ENCODE measurements at places on chromosomes 11 and 22.

- no peak for DNase-seq
Measured at GRCh38 chr22:48907591-48907990, 920.1 kb downstream of the BRD1 start.

DNA sequence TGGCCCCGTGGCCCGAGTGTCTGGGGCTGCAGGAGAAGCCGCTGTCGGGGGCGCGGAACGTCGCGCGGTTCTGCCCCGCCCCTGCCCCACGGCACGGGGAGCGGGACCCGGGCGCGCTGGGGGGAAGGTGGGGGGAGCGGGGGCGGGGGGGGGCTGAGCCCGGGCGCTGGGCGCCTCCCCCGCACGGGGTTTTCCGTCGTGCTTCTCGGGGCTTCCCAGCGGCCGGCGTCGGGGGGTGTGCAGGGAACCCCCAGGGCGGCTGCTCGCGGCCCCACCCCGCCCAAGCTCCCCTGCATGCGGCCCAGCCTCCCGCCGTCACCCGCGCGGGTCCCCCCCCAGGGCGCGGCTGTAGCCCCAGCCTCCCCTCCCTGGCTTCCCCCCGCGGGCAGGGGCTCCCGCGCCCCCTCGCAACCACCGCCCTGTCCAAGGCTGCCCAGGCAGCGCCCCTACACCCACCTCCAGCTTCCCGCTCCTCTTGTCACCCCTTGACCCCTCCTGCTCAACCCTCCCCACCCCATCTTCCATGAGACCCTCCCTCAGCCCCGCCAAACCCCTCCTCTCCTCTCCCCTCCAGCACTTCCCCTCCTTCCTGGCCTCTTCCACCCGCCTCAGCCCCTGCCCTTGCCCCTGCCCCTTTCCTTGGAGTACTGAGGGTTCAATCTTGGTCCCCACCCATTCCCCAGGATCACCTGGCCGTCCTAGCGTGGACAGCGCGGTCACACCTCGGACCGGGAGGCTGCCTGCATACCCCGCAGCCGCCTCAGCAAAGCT lies 1.7 kb downstream of the IL17REL start:
- DNase-seq, result peak; percentile 50

DNA sequence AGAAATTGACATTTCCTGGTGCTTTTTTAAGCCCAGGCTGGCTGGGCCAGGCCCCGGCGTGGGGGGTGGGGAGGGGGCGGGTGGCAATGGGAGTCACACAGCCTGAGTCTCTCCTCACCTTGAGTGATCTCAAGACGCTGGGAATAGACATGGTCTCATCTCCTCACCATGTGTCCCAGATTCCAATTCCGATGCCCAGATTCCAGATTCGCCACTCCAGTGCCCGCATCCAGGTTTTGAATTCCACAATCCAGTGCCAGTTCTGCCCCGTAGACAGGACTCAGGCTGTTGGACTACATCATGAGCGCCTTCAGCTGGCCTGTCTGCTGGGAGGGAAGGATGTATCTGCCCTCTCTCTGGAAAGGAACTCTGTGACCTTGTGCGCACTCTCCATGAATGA lies 19.1 kb downstream of the KCNC1 start:
- DNase-seq, result no peak

GRCh38 chr11:33934450-33934849 lies 42.6 kb upstream of the LMO2 start:
- DNase-seq, result no peak

GRCh38 chr22:42688241-42689211 lies 32.1 kb downstream of the A4GALT start:
- no peak for DNase-seq

DNA sequence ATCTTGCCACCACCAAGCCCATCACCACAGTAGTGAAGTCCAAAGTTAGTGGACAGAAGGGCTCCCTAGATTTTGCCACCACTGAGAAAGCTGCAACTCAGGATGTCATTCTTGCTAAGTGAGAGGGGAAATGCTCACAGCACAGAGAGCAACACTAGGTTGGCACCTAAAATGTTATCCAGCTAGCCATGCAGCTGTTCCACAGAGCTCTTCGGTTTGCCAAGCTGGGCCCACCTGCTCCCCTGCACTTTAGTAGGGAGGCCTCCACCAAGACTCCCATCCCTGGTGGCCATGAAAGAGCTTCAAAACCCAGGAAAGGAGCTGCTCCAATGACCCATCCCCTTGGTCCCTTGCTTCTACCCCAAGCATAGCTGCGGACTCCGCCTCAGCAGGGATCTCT lies 63.8 kb downstream of the TRIM29 start:
- DNase-seq, result no peak

DNA sequence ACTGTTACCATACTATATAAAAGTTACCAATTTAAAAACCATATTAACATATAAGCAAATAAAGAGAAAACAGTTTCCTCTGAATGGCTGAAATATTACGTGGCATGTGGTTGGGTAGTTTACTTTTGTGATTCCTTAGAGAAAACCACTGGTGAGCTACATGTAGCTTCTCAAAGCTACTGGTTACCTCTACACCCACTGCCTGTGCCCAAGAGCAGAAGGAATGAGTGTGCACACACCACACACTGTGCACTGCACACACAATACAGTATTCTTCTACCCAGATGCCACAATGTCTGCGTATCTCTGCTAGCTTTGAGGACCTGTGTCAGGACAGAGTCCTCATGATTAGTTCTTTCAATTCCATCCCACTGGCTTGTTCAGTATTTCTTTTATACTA lies 25.5 kb upstream of the YPEL1 start:
- DNase-seq, result peak; percentile 46

- no peak for DNase-seq
Measured at GRCh38 chr22:23526596-23527316, 53.3 kb downstream of the IGLL1 start.
